Omental fat pad (tissue), 4 donors: ENCODE measurements at places on chromosomes 5 and 9. TPM values are rescaled to one million over a fixed set of nuclear protein-coding genes. Genes with fewer than 3 reads are reported as not detected.

GRCh38 chr9:116451500-116452115 is 235.5 kb upstream of the TRIM32 start:
- DNase-seq, result no peak

GRCh38 chr9:129552064-129552463 is 68.8 kb downstream of the C9orf50 start:
- DNase-seq, result no peak

DNA sequence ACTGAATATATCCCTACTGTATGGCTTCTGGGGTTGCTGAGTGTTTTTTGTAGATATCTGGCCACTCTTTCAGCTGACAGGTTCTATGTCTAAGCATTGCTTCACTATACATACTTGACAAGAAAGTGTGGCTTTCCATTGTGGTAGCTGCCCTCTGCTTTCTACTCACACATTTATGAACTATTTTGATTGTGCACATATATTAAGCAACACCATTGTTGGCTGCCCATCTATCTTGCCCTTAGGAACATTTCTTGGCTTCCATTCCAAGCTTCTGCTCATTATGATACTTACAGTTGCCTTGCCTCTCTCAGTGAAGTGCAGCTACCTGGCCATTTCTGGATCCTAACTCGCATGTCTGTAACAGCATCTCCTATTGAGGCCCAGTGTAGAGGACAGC is 153.6 kb upstream of the MOCS2 start:
- no peak for DNase-seq

The ADAMTS6 gene
- total RNA-seq, result 1.8 TPM

The PKD2L2 gene
- total RNA-seq, result not detected

DNA sequence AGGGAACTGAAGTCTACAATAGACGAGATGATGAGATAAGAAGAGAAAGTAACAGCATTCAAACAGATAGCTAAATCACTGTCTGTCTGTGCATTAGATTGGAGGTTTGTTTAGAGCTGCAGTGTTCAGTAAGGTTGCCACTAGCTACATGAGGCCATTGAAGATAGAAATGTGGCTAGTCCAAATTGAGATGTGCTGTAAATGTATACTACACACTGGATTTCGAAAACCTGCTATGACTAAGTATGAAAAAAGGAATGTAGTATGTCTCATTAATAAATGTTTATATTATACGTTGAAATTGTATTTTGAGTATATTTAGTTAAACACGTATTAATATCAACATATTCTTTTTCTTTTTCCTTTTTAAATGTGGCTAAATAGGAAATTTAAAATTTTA is 142.1 kb downstream of the XRCC4 start:
- no peak for DNase-seq

The PCDHB4 gene
- 6.9 TPM for total RNA-seq

DNA sequence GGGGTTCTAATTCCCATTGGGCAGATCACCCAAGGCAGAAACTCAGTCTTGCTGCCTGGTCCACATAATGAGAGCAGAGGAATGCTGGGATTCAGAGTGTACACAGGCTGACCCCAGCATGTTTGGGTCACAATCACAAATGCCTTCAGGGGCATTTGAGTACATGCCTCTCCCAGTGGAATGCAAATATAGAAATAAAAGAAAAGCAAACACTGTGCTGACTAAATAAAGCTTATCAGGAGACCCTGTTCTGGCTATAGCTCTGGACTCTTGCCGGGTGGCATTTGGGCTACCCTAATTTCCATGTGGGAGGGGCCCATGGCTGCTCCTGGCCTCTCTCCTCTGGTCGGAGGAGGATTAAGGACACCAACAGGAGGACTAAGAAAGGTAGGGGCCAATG is 121.4 kb downstream of the DOCK8 start:
- no peak for DNase-seq

DNA sequence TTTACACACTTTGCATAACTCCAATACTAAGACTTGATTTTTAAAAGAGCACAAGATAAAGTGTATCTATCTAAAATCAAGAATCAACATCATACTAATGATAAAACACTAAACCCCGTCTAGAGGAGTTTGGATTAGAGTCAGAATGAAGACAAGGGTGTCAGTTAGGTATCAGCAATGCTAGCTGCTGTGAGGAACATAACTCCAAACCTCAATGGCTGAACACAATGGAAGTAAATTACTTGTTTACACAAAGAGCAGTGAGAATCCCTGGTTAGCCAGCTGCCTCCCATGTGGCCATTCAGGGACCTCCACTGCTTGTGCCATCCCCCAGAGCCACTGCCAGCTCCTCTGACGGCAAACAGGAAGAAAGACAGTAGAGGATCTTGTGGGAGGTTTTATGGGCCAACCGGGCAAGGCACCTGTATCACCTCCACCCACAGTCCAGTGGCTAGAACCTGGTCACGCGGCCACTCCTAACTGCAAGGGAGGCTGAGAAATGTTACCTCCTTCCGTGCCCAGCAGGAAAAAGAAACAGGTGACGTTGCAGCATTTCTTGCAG is 24.0 kb upstream of the GRHPR start:
- DNase-seq, result no peak

DNA sequence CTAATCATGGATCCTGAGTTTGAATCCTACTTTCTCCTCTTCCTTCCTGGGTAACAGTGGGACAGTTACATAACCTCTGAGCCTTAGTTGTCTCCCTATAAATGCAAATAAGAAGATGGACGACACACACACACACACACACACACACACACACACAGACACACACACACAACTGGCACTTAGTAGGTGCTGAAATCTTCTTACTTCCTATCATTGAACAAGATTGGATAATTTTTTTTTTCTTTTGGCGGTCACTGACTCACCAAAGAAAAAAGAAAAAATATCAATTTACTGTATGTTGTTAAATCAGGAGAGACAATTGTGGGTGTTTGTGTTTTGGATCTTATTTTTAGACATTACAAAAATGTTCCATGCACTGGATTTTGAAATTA is 28.4 kb upstream of the TNFSF8 start:
- no peak for DNase-seq

GRCh38 chr5:56257010-56257409 is 23.9 kb upstream of the ANKRD55 start:
- no peak for DNase-seq

DNA sequence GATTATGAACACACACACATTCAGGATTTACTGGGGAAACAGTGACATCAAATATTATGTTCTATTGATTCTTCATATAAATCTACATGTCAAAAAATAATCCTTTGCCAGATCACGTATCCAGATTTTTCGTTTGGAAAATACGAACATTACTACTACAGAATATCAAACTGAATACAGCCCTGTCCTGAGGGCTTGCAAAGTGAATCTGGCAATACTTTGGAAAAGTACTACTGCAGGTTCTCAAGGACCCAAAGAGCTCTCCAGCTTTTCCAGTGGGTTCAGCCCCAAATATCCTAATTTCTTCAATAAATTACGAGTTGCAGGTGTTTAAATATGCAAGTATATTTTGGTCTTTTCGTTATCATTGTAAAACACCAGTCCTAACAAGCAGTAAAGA is 411 bp upstream of the NDUFS4 start:
- DNase-seq, result no peak

The C6 gene
- 9.4 TPM for total RNA-seq

DNA sequence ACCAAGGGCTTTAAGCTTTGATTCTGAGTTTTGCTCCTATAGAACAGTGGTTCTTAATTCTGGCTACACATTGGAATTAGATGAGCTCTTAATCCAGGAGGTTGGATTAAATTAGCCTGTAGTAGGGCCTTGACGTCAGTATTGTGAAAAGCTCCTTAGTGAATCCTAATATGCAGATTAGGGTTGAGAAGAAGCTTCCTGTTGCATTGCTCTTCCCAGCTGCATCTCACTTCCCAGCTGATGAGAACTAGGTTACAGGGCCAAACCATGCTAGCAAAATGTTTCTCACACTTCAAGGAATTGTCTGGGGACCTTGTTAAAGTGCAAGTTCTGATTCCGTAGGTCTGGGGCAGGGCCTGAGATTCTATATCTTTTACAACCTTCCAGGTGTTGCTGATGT is 300.0 kb downstream of the ZSWIM6 start:
- no peak for DNase-seq

DNA sequence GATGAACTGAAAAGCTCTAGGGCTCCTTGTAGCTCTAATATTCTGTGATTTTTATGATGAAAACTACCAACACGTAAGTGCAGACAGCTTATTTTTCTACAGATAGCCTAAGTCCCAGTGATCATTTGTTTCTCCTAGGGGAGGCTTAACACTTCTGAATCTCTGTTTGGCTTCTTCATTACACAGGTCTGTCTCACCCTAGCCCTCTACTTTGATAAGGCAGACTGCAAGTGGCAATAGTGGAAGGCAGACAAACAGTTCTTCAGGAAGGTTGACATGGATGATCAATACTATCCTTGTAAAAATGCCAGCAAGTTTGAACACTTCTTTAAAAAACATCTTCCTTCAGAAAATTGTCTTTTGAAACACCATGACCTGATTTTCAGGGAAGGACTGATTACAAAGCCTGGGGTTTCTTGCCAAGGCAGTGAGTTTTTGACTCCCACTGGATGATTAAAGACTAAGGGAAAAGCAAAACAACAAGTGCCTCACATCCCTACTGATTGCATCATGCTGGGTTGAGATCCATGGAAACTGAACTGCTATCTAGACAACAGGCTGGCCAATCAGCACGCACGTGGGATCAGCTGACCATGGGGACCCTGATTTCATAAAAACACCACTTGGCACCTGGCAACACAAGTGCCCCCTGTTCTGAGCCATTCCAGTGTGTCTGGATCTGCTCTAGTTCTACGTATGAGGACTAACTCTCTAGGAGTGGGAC is 212.2 kb downstream of the SMARCA2 start:
- no peak for DNase-seq

The HK3 gene
- 61.6 TPM for total RNA-seq

The AK1 gene
- 48.3 TPM for total RNA-seq

The HRH2 gene
- total RNA-seq, result 7.2 TPM

DNA sequence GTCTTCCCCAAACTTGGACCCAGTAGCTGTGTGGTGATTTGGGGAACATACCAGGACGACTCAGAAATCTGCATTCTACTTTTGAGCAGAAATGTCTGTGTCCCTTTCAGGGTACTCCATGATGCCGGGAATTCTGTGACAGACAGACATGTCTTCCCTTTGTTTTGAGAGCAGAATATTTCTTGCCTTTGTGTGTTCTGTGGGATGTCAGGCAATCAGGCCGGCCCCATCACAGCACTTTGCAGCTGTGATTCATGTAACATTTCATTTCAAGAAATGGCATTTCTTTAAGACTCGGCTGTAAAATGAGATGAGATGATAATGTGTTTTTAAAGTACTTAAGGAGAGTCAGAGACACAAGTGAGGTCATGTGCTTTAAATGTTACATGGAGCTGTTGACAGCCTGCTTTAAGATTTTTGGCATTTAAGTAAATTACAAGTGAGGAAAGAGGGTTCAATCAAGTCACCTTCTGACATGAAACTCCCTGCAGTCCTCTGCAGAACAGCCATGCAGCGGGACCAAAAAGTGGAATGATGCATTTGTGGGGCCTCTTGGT is 98.7 kb downstream of the SLC28A3 start:
- no peak for DNase-seq

DNA sequence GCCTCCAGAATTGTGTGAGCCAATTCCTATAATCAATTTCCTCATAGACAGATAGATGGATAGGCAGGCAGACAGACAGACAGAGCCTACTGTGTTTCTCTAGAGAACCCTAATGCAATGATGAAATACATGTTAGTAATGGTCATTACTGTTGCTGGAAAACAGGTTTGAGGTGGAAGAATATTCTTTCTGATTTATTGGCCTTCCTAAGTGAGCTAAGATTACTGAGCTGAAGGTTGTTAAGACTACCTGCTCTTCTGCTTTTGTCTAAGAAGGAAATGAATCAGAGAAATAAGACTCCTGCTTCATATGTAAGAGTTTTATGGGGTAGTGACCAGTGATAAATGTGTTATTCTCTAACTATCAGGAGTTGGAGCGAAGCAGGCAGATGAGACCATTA is 219.9 kb downstream of the ELAVL2 start:
- no peak for DNase-seq

The B4GALT1 gene
- 81.3 TPM for total RNA-seq

DNA sequence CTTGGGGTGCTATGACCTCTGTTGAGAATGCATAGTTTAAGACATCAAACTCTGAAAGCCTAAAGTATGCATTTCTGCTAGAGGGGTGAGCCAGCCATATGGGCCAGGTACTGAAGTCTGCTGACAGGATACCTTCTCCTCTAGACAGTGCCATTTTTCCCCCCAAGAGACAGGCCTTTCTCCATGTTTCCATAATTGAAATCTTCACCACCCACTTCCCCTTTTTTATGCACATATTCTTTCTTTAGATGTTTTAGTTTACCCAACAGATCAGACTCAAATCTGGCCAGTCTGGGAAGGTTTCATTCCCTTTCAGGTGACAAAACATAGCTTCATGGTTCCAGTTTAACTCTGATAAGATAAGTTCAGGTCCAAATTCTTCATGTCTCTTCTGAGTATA is 212.8 kb downstream of the ADCY2 start:
- no peak for DNase-seq

The PCDHGA8 gene
- 2.4 TPM for total RNA-seq

DNA sequence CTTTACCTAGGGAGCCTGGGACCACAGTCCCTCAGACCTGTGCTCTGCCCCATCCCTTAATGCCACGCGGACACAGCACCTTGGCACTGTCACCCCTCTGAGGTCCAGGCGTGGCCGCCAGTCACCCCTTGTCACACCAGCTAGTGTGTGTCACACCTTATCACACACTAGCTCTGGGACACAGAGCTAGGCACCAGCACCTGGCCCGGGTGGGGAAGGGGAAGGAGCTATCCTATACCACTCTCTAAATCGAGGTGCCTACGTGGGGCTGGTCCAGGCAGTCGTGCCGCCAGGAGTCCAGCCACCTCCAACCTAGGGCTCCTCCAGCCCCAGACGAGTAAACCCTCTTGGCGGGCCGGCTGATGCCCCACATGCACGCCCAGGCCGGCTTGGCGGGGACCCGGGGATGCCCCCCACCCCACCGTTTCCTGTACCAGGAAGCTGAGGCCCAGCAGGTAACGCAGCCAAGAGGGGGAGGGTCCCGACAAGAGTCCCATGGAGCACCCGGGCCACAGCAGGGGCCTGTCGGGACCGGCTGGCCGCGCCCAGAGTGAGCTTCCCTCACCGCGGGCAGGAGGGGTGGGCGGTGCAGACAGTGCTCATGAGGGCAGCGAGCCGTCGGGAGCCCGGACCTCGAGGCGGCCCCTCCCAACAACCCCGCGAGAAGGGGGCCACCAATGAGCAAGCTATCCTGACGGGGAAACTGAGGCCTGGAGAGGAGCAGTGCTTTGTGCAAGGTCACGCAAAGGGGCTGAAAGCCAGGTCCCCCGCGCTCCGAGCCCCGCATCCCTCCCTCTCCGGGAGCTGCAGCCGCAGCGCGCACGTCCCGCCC is 550 bp downstream of the CORO2A start:
- DNase-seq, result no peak

The COL23A1 gene
- total RNA-seq, result 0.79 TPM

- DNase-seq, result no peak
Measured at GRCh38 chr9:75997206-75997605, 106.7 kb downstream of the PCSK5 start.

The SLC34A1 gene
- not detected for total RNA-seq

GRCh38 chr9:88464851-88465250 is 70.1 kb upstream of the NXNL2 start:
- DNase-seq, result no peak

The C5orf63 gene
- 6.5 TPM for total RNA-seq
